Renal pelvis (tissue), 12 donors: ENCODE measurements at places on chromosomes 5 and 9. TPM values are rescaled to one million over a fixed set of nuclear protein-coding genes. Genes with fewer than 3 reads are reported as not detected.
A peak's percentile ranks its signal among the peaks of the same experiment; 100 is the strongest.

Gene NR3C1
- 33.1 TPM for polyA plus RNA-seq

DNA sequence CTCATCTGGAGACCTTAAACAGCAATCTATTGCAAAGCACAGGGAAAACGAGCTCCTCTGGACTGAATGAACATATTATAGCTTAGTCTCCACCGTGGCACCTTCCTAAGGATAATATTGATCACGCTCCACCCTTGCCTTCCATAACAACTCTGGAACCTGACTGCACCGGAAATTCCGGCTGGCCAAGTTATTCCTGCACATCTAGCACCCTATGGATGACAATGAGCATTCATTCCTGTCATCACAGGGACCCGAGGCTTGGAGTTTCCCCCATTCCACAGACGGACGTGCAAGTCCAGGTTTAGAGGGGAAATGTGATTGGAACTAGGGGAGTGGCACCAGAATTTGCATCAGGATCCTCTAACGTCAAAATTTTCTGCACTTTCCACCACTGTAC is 27.5 kb downstream of the STK10 start:
- DNase-seq = no peak

DNA sequence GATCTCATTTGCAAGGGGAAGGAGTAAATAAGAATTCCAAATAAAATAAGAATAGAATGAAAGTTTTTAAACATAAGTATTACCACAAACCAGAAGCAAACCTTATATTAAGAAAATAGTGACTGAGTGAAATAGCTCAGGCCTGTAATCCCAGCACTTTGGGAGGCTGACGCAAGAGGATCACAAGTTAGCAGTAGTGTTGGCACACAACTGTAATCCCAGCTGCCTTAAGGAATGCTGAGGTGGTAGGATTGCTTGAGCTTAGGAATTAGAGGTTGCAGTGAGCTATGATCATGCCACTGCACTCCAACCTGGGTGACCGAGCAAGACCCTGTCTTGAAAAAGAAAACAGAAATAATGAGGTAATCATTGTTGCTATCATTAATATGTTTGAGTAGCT is 47.0 kb downstream of the APC start:
- DNase-seq = no peak

DNA sequence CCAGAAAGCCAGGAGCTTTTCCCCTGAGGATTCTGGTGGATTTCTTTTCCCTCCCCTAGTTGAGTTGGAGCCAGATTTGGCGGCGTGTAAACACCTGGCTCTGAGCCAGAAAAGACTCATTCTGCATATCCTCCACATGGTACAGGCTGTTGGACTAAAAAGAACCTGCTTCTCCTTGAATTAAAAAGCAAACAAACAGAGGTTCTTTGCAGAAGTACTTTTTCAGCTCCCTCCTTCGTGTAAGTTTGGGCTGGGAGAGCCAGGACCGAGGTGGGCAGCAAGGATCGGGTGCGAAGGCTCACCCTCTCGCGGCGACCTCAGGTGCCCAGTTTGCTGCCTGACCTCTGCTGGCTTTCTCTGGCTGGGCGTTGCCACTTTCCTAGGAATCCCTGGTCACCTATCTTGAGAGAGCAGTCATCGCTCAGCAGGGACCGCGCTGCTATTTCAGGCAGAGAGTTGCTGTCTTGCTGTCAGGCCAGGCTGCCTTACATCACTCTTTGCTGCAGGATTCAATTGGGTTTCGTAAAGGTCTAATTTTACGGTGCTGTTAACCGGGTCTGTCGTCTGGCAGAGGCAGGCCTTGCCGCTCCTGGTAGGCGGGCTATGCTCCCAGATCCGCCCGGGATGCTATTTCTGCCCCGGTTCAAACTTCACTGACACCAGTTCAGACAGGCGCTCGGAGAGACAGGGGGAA is 3.2 kb downstream of the PAPPA start:
- peak; percentile 69 for DNase-seq
